ENCODE measurements at places on chromosomes 2 and 18.

- no peak for DNase-seq
These were observed 174.3 kb downstream of the ERBB4 start for GRCh38 chr2:212364112-212364985.

GRCh38 chr2:240349133-240350005 lies 86.1 kb upstream of the GPC1 start:
- DNase-seq, result no peak

DNA sequence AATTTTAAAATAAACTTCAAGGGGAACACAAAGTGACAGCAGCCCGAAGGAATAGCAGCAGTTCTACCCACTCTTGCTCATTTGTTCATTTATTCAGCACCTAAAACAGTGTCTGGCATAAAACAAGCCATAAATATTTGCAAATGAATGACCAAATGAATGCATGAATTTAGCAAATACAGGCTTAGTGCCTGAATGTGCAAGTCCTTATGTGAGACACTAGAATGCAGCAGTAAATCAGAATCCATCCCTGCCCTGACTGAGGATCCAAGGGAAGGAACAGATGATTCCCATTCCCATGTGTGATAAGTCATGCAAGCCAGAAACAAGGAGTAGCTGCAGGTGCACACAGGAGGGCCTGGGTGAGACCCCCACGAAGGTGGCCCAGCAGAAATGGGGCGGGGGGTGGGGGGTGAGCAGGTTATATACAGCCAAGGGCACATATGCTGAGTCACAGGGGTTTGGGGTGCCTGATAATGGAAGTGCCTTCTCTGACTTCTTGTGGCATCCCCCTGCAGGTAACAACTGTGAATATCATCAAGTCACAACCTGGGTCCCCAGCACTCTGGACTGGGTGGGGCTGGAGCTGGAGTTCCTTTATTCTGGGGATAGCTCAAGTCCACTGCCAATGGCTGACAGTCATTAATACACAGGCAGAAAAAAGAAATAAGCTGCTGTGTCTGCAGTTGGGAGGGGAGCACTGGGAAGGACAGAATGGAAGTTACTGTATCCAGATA lies 311.9 kb downstream of the TXNL1 start:
- no peak for DNase-seq

DNA sequence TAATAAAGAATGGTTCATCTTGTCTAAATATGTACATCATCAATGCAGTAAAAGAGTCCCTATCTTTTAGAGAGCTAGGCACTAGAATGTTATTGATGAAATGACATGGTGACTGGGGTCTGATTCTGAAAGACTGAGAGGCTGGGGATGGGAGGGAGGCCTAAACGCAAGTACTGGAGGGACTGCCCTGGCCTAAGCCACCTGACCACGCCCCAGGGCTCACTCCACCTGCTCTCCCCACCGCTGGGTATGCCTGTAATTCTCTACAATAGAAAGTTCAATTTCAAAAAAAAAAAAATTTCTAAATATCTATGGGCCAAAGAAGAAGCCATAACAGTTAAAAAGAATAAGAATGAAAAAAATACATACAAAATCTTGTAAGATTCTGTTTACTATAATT lies 194.0 kb downstream of the HDAC4 start:
- no peak for DNase-seq

- no peak for DNase-seq
These were observed 42.3 kb upstream of the ALPP start for GRCh38 chr2:232336241-232336736.

DNA sequence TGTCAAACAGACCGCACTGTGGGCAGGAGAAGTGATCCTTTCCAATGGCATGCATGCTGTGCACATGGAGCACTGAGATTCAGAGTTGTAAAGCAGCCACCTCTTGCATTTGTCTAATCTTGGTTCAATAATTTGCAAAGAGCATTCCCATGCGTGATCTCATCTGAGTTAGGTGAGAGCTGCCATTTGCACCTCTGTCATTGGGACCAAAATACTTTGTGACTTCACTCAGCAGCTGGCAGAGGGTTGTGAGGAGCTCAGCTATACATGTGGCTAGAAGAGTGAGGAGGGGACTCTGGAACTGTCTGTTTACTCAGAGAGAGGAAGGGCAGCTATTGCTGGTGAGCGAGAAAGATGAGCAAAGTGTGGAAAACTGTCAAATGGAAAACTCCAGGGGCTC lies 265.1 kb upstream of the TNP1 start:
- no peak for DNase-seq

DNA sequence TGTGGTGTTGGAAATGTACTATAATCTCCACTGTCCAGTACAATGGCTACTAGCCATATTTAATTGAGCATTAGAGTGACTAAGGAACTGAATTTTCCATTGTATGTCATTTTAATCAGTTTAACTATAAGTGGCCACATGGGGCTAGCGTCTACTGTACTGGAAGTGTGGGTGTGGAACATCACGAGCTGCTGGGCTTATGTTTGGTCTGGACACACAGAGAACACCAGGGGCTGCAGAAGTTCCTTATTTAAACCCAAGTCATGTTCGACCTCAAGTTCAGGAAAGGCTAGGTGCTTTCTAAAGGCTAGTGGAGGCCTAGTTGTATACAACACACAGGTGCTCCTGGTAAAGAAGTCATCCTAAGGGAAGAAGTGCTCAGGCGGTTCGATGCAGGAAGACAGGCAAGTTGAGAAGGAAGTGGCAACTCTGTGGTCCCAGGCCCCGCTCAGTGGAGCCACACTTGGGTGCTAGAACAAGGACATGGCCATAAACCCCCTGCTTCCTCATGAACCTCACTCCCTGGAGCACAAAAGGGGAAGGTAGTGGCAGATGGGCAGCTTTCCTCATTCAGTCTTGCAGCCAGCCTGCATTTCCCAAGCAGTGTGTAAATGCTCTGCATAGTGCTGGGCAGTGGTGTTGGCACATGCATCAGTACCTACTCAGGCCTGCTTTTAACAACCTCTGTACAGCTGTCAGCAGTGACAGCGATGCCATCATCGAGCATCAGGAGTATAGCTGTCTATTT lies 13.3 kb downstream of the LGALSL start:
- DNase-seq, result no peak
